Islet precursor cell (in vitro differentiated cells): ENCODE measurements at places on chromosomes 6 and 20.

- no peak for DNase-seq
Measured at GRCh38 chr6:129647044-129647443, 62.9 kb downstream of the ARHGAP18 start.

DNA sequence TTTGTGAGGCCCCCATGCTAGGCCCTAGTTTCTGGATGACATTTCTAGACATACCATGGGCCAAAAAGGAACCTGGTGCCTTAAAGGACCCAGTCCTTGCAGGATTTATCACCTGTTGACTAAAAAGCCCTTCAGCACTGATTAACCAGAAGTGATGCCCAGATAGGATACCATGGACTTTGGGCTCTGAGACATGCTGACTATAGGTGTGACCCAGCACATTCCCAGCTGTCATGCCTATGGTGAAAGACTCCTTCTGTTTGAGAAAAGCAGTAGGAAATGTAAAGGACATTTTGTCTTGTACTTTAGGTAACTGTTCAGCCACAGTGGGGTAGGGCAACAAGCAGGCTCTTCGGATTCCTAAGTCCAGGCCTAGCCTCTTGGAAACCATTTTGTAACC, 724.2 kb downstream of the CD109 start:
- no peak for DNase-seq

DNA sequence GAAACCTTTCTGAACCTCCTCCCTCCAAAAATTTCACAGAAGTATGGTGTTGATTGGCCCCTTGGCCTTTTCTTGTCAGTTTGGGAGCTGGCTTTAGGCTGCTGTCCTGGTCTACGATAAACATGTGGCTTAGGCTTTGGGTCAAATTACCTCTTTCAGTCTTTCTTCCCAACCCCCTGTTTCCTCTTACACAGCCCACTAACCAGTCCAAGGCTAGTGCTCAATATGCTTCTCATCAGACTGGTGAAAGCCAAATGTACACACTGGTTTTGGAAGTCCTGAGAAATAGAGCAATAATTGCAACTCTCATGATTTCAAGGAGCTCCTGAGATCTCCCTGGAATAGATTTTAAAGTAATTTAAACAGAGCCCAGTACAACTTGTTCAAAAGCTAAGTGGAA, 933.7 kb upstream of the GJE1 start:
- DNase-seq, result no peak

DNA sequence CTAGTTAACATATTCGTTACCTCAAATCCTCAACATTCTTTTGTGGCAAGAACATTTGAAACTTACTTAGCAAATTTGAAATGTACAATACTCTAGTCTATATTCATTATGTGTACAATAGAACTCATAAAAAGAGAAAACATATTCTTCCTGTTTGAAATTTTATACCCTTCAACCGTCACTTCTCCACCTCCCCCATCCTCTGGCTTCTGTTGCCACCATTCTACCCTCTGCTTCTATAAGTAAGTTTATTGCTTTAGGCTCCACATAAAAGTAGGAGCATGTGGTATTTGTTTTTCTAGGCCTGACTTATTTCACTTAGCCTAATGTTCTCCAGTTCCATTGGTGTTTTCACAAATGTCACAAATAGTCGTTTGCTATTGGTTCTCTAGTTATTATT, 205.3 kb downstream of the TENT5A start:
- no peak for DNase-seq
